ENCODE measurements at places on chromosomes 2 and 18.

- DNase-seq, result no peak
Measured at GRCh38 chr2:158291544-158292180, 164.9 kb downstream of the CCDC148 start.

GRCh38 chr18:77899972-77900754, 650.5 kb downstream of the GALR1 start:
- no peak for DNase-seq

- no peak for DNase-seq
Measured at GRCh38 chr2:202337706-202338346, 38.3 kb upstream of the BMPR2 start.

- no peak for DNase-seq
Measured at GRCh38 chr2:1626271-1626681, 118.0 kb downstream of the PXDN start.

DNA sequence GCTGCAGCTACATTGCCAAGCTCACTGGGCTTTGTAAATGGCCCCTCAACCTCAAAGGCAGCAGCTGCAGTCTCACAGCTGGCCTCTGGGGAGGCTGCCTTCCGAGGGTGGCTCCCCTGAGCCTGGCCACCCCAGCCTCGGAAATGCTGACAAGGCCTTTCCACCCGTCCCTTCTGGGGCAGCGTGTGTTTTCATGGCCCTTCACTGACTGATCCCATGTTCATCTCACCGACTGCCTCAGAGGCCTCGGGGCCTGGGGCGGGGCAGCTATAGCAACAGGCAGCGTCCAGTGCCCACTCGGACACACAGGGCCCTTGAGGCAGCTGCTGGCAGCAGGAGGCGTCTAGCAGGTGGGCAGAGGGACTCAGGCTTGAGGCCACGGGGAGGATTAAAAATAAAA, 149.7 kb downstream of the GLI2 start:
- no peak for DNase-seq

Data from Peyer's patch (tissue), 4 donors.